ENCODE measurements at places on chromosomes 7 and 10. TPM values are rescaled to one million over a fixed set of nuclear protein-coding genes. Genes with fewer than 3 reads are reported as not detected.

Gene PRKAG2
- 5.8 TPM for total RNA-seq

DNA sequence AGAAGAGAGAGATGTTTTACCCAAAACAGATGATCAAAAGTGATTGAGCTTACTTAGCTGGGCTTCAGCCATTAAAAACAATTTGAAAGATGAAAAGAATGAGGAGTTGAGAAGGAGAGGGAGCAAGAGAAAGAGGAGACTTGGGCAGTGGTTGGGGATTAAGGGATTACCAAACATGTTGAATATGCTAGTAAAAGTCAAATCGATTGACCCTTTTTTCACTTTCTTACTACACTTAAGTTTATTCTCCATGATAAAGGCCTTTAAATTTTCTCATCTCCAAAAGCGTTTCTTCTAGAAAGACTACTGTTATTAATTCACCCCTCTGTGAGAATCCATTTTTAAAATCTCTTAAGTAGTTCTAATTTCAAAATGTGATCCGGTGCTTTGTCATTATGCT is 1254.0 kb upstream of the PHF14 start:
- no peak for DNase-seq

DNA sequence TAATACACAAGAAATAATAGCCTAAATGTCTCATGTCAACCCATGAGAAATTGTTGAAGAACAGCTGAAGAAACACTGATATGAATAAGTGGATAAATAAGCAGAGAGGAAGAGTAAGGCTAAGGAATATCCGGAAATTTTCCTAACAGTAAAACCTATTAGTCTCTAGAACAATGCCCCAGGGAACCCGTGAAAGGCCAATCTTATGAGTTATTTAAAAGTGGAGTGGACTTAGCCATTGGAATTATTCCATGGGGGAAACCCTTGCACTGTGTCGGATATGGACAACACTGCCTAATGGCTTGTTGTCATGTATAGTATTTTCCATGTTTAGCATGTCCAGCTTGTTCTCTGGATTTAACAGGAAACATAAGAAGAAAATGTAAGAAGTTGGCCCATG is 217.2 kb upstream of the PLXNA4 start:
- no peak for DNase-seq

DNA sequence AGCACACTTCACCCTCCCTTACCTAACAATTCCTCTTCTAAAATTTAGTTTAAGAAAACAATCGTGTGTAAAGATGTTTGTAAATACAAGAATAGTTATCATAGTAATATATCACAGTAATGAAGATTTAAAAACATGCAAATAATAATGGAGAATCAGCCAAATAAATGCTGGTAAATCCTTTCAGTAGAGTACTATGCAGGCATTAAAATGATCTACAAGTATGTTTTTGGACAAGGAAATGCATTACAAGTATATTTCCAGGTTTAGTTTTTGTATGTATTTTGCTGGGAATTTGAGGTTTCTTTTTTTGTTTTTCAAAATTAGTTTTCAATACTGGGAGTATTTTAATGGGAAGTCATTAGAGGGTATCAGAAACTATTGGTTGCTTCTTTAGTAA is 22.7 kb downstream of the TPST1 start:
- DNase-seq = no peak

DNA sequence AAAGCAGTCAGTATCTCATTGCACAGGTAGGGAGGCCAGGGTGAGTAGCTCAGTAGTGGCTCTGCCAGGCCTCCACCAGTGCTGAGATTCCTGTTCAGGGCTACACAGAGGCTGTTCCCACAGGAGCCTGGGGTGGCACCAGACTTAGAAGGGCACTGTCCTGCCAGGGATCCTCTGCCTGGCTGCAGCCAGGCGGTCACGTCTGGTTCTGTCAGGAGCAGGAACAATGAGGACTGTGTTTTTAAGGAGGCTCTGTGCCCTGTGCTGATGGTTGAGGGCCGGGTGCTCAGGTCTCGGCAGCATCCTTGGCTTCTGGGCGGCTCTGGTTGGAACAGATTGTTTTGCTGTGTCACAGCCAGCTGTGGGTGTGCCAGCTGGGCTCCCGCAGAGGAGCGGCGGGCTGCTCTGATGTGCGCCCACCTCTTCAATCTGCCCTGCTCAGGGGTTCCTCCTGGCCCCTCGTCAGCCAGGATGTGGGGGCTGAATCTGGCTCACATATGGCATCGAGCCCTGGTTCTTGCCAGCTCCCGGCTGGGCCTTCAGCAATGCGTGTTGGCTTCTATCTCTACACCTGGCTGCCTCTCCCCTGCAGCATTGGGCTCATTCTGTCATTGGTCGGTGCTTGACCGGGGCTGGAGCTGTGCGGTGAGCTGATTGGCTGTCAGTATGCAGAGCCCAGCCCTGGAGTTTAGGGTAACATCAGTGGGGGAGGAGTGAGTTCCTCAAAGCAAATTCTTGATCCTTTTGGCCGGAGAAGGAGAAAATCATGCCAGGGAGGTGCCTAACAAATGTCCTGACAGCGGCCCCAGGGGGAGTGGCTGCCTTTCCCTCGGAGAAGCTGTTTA is 41.2 kb downstream of the TACR2 start:
- peak; percentile 98 for DNase-seq

DNA sequence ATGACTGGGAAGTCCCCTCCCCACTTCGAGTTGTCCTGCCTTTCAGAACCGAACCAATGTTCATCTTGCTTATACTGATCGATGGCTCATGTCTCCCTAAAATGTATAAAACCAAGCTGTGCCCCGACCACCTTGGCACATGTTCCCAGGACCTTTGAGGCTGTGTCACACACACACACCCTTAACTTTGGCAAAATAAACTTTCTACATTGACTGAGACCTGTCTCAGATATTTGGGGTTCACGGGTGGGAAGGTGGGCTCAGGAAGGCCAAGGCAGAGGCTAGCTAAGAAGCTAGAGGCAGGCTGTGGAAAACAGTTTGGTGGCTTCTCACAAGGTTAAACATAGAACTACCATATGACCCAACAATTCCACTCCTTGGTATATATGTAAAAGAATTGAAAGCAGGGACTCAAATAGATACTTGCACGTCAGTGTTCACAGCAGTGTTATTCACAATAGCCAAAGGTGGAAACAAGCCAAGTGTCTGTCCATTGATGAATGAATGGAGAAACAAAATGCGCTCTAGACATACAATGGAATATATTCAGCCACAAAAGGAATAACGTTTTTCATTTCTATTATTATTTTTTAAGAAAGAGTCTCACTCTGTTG is 15.4 kb downstream of the PRF1 start:
- DNase-seq = no peak
